ENCODE measurements at places on chromosomes 1 and 21. TPM values are rescaled to one million over a fixed set of nuclear protein-coding genes. Genes with fewer than 3 reads are reported as not detected.

DNA sequence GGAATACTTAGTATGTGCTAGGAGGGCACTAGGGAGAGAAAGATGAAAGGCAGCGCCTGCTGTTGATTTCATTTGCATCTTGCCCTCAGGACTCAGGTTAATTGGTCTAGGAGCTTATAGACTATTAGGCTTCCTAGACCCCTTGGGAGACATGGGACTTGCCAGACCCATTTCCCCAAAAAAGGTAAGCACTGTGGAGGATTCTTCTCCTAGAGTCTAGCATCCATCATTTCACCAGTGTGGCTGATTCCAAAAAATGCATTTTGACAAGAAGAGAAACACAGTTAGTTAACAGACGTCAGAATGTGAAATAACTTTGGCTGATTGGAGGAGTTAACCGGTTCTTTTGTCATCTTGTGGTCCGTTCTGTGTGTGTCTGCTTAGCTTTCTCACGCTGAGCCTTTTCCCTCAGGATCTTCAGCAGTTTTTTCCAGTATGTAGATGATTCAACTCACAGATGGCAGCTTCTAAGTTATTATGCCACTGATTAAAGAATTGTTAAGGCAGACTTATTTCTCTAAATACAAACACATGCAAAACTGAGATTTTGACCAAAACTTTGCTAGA is 108.8 kb downstream of the KIF26B start:
- no peak for DNase-seq

TRIM33 gene
- total RNA-seq: 31.5 TPM

GRCh38 chr1:59477286-59477685 is 180.4 kb downstream of the FGGY start:
- peak; percentile 80 for DNase-seq

DNA sequence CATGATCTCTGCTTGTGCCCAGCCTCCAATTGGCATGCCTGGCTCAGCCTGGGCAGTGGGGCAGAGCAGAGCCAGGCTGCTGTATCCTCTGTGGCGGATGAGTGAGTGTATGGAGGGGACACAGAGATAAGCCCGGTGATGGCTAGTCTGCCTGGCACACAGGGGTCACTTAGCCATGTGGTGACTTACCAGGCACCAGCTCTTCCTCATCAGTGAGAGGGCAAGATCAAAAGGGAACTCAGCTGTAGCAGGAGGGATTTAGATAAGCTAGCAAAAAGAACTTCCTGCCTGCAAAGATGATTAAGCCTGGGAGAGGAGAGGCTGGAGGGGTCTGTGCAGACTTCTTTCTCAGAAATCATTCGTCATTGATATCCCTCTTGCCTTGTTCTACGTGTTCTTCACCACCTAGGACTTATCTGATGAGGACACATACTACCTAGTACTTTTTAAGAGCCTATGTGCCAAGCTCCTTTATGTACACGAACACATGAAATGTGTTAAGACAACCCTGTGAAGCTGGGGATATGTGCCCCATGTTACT is 7.9 kb downstream of the KIF21B start:
- no peak for DNase-seq

DNAJB4 gene
- total RNA-seq: 7.0 TPM

DNA sequence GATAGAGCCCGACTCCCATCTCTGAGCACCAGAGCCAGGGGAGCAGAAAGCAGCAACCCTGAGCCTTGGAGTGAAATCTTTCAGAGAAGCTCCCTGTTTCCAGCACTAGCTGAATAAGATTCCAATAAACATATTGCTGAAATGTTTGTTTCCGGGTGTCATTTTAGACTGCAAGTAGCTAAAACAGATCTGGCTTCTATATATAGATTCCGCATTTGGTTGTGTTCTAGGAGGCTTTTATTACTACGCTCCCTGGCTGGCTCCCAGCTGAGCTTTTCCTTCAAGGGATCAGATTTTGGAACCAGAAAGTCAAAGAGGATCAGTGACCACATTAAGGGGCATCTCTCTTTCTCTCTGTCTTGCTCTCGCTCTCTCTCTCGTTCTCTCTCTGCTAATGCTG is 88.2 kb downstream of the PAPPA2 start:
- DNase-seq: no peak
